ENCODE measurements at places on chromosomes 12 and 14.

- no peak for DNase-seq
These were observed 166.2 kb downstream of the PAX9 start for GRCh38 chr14:36827861-36828260.

- no peak for DNase-seq
These were observed 2.9 kb upstream of the NAB2 start for GRCh38 chr12:57085999-57086492.

DNA sequence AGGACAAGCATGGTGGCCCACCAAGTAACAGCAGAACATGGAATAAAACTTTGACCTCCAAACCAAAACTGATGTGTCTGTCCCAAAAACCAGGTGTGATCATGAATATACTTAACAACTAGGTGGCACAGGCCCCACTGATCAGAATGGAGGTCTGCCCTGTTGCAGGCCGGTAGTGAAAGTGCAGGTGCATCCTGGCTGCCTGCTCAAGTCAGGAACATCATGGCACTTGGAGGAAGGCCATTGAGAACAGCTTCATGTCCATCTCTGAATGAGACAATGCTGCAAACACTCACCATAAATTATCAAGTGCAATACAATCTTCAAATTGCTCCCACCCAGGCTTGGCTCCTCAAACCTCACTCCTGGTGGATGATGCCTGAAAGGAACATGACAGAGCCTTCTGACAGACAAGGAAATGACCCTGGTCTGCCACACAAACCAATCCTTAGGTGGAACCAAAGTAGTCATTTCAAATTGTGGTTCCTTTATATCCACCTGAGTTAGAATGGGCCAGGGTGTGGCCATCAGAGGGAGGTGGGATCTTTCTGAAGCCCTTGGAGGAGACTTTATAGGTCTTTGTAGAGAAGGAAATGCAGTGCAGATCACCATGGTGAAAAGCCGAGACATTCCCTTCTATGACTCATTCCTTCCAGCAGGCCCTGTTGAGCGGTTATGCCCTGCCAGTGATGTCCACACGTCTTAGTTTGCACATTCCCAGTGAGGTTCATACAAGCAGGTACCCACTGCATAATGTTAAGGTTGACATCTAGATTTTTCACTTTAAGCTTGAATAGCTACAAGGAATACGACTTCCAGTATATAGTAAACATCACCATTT, 36.0 kb downstream of the EGLN3 start:
- DNase-seq = no peak

DNA sequence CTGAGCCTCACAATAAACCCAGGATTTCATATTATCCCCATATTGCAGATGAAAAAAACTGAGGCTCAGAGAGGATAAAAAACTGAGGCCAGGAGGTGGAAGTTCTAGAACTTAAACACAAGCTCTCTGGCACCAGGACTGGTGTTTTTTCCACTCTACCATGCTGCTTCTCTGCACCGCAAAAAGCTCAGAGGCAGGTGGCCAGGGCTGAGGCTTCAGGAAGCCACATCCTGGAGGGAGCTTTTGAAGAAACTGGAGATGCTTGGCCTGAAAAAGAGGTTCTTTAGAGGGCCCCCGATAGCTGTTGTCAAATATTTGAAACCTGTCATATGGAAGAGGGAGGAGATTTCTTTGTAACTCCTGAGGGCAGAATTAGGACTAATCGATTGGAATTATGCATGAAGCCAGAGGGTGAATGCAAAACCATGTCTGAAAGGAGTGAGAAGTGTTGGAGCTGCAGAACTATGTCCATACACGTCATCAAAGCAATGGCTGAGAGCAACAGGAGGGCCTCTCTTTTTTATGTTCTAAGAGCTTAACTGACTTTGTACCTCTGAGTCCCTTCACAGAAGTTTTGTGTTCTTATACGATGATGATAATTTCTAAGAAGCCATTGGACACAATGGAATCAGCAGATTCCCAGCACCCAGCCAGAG, 448.6 kb downstream of the FUT8 start:
- peak; percentile 38 for DNase-seq

DNA sequence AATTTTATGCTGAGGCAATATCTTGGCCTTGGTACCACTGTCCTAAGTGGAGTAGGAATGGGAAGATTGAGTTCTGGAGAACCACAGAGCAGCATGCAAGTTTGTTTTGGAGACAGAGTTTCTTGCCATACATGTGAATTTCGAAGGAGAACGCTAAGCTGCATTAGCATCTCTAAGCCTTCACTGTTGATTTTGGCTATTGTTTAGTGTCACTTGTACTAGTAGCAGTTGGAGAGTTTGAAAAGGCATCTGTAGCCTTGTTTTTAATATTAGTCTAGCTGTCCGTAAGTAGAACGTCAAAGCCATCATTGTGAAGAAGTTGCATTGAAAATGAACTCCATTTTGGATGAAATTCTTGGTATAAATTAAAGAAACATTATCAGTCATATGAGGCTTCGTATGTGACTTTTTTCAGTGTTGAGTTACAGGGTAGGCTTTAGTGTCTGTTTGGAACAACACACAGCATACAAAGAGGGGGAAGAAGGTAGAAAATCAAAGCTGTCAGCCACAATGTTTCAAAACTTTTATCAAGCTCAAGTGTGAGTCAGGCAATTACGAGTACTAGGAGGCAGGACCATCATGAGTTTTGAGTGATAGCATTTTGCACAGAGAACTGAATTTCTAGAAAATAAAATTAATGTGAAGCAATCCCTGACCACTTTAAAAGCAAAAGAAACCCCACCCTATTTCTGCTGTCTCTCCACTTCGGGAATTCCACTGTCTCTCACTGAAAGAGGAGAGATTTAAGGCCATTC, 70.2 kb upstream of the NAV3 start:
- no peak for DNase-seq

DNA sequence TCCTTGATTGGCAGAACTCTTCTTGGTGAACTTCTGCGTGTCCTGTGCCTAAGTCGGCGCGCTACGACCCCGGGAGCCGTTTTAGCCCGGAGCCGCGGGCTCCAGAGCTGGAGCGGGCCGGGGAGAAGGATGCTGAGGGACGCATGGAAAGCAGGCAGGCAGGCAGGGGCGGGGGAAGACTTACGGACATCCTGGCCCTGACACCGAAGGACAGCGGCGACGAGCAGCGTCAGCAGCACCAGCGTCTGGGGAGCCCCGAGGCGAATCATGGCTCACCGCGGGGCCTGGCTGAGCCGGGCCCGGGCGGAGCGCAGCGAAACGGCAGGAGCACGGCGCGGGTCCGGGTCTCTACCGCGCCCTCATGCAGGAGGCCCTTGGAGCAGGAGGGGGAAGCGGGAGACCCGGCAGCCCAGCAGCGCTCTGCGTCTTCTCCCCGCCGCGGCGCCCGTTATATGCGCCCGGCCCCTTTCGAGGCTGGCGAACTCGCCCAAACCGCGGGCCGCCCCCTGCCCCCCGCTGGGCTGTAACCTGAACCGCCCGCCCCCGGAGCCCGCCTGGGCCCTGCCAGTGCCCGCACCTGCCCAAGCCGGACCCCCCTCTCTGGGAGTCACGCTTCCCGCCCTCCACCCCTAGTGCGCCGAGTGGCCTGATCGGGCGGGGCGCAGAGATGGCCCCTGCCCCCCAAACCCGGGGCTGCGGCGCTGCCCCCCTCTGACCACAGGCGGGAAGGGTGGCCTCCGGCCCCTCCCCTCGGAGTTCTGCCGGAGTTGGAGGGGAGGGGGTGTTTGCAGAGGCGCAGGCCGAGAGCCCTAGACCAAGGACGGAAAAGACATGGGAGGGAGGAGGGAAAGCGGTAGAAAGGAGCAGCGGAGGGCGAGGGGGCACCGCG, at the start of gene COL2A1:
Gene COL2A1 (minus strand): TSS at position 424 of the 889 bp plus-strand sequence. CDS start 155 bp downstream, at position 269.
- DNase-seq = no peak

- no peak for DNase-seq
These were observed 13.9 kb upstream of the PSMC1 start for GRCh38 chr14:90242444-90242843.

GRCh38 chr14:98223106-98223505, 1048.9 kb downstream of the BCL11B start:
- DNase-seq = no peak

DNA sequence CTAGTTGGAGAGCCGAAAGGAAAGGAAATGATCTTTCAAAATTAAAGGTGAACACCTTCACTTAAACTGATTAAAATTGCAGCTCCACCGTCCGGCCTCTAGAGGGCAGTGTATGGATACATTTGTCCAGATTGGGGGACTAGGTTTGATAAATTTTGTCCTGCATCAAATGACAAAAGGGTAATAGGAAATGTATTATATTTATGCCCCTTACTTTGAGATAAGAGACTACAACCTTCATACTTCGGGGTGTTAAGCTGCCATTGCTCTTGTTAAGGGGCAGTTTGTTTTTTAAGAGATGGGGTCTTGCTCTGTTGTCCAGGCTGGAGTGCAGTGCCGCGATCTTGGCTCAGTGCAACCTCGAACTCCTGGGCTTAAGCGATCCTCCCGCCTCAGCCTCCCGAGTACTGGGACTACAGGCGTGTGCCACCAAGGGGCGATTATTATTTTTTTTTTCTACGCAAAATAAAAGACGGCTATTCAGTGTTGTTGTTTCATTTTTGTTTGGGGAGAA, 818 bp upstream of the SUOX start:
- peak; percentile 48 for DNase-seq

DNA sequence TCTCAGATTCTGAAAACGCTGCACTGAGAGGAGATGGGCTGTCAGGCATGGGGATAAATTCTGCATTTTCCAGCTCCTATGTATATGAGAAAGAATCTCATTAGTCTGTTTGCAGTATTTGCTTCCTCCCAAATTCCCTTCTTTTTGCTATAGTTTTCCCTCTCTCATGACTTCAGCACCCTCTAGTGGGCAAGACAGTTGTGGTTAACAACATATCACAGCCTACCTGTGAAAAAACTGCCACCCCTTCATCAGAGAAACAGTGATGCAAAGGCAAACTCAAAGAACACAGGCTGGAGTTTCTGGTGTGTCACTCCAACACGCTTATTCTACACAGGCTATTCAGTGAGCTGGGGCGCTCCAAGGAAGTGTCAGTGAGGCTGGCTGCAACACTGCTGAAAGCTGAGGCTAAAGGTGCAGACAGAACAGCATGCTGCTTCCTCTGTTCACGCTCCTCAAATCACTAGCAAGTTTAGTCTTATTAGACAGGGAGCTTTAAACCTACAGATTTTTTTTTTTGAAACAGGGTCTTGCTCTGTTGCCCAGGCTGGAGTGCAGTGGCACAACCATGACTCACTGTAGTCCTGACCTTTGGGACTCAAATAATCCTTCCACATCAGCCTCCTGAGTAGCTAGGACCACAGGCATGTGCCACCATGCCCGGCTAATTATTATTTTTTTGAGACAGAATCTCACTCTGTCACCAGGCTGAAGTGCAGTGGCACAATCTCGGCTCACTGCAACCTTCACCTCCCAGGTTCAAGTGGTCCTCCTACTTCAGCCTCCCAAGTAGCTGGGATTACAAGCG, 19.3 kb downstream of the ZC2HC1C start:
- no peak for DNase-seq

GRCh38 chr12:93664573-93665138, 12.5 kb upstream of the CRADD start:
- no peak for DNase-seq

DNA sequence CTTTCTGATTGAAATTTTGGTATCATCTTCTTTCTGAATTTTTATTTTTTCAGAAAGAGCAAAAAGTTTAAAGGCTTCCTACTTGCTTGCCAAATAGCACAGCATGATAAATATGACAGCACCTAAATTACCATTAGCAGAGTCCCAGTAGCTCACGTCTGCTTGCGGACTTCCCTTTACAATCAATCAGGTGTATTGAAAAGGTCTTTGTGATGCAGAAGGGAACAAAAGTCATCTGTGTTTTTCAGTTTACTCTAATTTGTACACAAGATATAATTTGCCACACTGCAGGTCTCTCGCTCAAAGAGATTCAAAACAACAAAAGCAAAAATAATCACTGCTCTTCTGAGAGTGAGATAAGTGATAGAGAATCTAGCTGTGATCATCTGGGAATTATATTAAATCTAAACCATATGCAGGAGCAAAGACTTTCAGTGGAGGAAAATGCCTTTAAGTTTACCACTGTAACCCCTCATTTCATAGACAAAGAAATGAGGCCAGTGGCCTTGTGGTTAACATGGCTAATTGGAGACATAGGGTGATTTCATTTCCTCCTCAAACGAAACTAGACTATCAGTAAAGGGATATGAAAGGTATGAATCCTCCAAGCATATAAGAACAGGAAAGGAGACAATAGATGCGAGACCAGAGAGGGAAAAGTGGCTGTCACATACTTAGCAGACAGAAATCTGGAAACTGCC, 240.8 kb upstream of the TMPO start:
- DNase-seq = no peak

GRCh38 chr14:98244966-98245569, 1026.9 kb downstream of the BCL11B start:
- no peak for DNase-seq

GRCh38 chr12:124605883-124606774, 38.7 kb upstream of the NCOR2 start:
- DNase-seq = no peak

DNA sequence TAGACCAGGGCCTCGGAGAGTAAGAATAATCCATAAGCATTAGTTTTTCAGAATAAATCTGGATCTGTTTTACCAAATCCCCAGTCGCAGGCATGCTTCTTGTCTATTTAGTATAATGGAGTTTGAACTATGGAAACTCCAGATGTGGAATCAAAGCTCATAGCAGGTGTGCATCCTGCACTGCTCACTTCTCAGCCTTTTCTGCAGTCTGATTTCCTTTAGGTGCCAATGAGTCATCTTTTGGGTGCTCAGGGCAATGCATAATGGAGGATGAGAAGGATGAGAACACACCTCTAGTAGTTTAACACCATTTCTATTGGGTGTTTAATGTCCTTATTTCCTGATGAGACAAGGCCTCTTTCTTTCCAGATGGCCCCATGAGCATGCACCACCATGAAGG, 961.2 kb downstream of the TMEM121 start:
- no peak for DNase-seq

DNA sequence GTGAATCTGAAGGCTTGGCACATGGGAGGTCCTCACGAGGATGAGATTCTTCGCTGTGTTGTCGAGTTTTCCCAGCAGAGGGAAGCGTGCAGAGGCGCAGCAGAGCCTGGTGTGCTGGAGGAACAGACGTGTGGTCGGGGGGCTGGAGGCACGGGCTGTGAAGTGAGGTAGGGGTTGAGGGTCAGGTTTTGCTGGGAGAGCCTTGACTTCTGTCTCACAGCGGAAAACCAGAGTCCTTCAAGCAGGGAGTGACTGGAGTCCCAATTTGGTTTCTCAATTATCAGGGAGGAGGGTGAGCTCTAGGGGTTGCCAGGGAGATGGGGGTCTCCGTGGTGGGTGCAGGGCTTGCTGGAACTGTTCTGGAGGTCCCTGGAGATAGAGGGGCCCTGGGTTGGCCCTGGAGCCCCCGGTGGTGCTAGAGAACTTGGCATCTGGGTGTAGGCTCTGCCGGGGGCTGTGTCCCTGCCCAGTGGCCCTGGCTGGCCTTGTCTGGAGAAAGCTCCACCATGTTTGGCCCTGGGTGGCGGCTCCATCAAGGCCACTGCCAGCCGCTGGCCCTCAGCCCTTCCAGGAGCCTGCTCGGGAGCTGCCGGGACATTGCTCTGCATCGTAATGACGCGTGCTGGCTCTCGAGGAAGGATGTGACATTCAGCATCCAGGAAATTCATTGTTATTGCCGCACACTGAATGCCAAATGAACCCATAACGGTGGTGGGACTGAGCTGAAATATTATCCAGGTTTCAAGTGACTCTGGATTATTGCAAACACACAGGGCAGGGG, 215.7 kb downstream of the KIF26A start:
- no peak for DNase-seq
